CD4-positive, alpha-beta T cell treated with Interleukin-6 at 100 ng/mL for 8 hours (primary cell): ENCODE measurements at places on chromosomes 3 and 15.

DNA sequence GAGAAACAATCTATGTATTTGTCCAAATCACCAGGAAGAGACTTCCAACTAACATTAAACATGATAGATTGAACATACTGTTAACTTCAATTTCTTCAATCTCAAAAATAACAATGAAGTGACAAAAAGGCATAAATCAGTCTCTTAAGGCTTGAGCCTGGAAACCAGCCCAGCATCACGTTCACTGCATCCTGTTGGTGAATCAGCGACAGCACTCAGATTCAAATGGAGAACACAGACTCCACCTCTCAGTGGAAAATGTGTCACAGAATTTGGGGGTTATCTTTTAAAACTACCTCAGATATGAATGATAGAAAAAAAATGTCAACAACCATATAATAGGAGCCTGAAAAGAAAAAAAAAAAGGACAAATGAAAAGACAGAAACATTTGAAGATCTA lies 212.0 kb downstream of the MINAR1 start:
- DNase-seq: no peak

GRCh38 chr3:65952842-65953241 lies 85.9 kb downstream of the MAGI1 start:
- DNase-seq: no peak

GRCh38 chr3:30286007-30286669 lies 320.3 kb upstream of the TGFBR2 start:
- DNase-seq: no peak

DNA sequence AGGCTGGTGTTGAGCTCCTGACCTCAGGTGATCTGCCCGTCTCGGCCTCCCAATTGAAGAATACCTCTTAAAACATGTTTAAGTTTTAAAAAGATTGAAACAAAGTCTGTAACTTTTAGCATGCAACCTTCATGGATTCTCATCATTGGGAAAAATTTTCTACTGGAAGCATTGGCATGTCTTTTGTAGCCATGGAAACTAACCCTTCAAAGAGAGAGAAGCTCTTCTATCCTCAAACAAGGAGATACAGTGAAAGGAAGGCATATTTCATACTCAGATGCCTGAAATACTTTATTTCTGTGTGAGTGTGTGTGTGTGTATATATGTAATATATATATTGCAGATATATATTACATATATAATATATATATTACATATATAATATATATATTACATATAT lies 154.9 kb downstream of the CHDH start:
- no peak for DNase-seq

DNA sequence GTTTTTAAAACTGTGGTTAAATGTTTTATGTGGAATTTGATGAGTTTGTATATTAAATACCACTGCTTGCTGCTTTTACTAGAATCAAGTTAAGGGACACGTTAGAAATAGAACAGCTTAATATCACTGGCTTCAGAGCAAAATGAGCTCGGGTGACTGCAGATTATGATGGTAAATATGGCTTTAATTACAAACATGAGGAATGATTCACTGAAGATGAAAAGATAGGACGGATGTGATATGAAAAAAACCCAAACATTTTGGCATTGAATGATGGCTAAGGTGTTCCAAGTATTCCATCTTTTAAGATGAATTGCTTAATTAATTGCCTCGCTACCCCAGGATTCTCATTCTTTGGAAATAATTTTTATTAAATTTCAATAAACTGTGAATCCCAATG lies 33.7 kb downstream of the SLC24A1 start:
- DNase-seq: no peak

- DNase-seq: no peak
Measured at GRCh38 chr3:53846134-53846850, at the start of the genes CHDH and IL17RB. TSS of gene CHDH (minus strand) at chr3:53846419. CDS start at chr3:53824008, 22,411 bp downstream. TSS of gene IL17RB (plus strand) at chr3:53846568. CDS start at chr3:53846589, 21 bp downstream.

- DNase-seq: no peak
Measured at GRCh38 chr15:25245801-25246622, 192.8 kb downstream of the UBE3A start.

DNA sequence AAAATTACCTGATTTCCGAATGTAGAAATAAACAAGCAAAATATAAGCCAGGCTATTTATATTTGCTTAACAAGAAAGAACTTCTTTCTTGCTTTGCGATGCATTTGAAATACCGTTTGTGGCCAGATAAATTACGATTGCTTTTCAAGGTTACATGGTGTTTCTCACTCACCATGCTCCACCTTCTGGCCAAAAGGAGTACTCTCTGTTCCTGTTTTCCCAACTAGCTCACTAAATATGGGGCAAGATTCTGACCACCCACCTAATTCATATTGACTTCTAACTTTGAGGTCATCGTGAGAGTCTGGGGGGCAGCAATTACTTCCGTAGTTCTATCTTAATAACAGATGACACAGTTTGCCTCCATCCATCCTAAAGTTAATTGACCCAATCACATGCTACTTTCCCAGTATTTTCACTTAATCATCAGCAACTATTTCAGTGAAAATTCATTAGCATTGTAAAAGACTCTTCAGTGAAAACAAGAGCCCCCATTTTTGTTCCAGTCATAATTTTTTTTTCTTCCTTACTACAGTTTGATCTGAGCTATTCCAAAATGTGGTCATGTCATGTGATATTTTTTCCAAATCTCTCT lies 25.9 kb downstream of the ACP3 start:
- DNase-seq: peak; percentile 2

- no peak for DNase-seq
Measured at GRCh38 chr3:101320475-101320874, at the start of gene IMPG2. TSS of gene IMPG2 (minus strand) at chr3:101320575. CDS start at chr3:101320372, 203 bp downstream.

- peak; percentile 34 for DNase-seq
Measured at GRCh38 chr3:125585595-125586223, 9.6 kb downstream of the OSBPL11 start.

GRCh38 chr15:67801142-67801541 lies 24.2 kb upstream of the SKOR1 start:
- DNase-seq: no peak

- no peak for DNase-seq
Measured at GRCh38 chr15:67820122-67820991, 5.0 kb upstream of the SKOR1 start.

DNA sequence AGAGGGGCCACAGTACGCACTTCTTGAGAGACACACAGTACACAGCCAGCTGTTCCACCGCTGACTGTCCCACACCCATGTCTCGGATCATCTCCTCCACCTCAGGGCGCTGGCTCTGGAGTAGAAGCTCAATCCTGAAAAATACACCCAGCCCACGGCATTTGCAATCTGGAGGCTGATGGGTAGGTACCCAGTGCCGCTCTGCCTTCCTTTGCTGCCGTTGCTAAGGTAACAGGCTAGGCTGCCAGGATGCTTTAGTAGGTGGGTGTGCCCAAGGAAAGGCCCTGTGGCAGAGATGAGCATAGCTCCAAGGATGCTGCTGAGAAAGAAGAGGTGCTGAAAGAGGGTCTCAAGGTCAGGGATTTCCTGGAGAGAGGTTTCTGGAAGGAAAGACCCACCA lies 14.6 kb downstream of the TRAIP start:
- no peak for DNase-seq

DNA sequence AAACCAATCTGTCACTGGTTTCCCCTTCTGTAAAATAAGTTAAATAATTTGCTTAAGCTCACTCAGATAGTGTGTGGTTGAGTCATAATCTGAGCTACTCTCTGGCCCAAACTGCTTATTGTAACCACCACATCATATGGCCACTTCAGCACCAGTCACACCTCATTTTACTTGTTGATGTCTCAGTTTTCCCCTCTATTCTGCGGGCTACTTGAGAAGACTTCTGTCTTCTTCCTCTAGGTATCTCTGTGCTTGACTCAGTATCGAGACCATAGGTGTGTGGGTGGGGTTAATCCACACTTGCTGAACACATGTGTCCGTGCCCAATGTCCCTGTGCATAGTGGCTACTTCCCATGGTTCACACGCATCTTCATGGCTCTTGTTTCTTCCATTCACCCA lies 32.9 kb downstream of the CRYGS start:
- DNase-seq: no peak

DNA sequence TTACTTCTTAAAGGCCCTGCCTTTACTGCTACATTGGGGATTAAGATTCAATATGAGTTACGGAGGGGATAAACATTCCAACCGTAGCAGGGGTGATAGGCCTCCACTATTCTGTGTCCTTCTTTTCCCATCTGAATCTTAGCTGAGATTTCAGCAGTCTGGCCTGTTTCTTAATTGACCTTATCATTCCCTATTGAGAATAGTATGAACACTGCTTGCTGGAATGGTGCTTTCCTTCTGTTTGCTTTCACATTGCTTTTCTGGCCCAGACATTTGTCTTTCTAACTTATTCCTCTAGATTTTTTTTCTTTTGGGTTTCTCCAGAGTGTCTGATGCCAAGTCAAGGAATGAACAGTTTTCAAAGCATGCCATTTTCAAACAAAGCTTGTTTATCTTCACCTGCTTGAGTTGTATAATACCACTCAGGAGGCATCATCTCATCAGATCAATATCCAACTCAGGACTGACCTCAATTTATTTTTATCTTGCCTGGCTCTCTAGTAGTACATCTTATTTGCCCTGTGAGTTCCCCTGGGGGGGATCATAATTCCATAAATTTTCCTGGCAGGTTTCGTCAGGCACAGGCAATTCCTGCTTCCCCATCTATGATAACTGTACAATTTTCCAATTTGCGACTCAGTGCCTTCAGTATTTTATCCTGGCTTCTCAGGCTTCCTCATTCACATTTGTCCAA lies 161.1 kb upstream of the STT3B start:
- DNase-seq: no peak

- DNase-seq: no peak
Measured at GRCh38 chr15:68309024-68309423, 31.5 kb downstream of the FEM1B start.

DNA sequence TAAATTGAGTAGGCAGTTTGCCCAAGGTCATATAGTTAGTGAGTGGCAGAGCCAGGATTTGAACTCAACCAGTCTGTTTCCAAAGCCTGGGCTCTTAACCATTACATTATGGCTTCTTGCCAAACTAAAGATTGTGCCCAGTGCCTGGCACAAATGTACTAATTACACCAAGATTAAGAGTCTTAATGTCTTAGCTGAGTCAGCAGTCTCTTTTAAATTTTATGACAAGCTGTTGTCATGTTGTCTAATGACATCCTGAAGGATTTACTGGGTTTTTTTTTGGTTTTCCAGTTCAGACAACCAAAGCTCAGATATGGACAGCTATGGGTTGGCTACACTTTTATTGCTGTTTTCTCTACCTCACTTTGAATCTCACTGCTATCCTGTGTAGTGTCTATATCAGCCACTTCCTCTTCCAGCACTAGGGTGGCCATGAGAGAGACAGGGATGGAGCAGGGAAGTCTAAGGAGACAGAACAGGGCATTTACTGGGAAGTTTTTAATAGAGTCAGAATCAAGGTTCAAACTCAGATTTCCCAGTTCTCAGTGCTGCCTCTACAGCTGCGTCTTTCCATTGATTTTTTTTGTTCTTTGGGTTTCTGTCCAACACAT lies 10.5 kb downstream of the FBXL2 start:
- DNase-seq: no peak

DNA sequence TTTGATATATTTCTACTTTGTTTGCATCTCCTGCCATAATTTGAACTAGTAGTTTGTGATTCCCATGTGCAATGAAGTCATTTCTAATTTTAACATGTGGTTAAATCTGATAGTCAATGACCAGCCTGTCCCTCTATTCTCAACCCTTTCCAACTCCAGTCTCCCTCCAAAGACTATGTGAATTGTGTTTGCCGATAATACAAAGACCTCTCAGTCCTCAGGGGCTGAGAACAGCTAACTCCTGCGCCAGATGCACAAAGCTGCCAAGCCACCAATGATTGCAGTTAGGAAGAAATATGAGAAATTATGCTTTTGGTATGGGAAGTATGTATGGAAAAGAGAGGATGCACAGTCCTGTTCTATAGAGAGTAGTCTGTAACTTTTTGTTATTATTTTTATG lies 54.0 kb downstream of the KCNH8 start:
- DNase-seq: no peak

GRCh38 chr3:175573226-175573625 lies 714.1 kb downstream of the NAALADL2 start:
- no peak for DNase-seq
